Lung (tissue), 17 donors: ENCODE measurements at places on chromosomes 4 and X. TPM values are rescaled to one million over a fixed set of nuclear protein-coding genes. Genes with fewer than 3 reads are reported as not detected.

DNA sequence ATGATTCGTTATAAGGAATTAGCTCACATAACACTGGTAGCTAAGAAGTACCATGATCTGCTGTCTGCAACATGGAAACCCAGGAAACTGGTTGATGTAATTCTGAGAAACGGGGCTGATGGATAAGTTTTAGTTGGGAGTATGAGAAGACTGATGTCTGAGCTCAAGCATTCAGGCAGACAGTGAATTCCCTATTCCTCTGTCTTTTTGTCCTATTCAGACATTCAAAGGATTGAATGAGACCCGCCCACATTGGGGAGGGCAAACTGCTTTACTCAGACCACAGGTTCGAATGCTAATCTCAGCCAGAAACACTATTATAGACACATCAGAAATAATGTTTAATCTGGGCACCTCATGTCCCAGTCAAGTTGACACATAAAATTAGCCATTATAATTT, 515.5 kb downstream of the STPG2 start:
- H3K4me1 ChIP-seq = no peaks in the 10 kb centered on the region
- H3K4me3 ChIP-seq = no peak overlapping the region
- no peaks in the 10 kb centered on the region for H3K36me3 ChIP-seq
- no peak overlapping the region for H3K27ac ChIP-seq
- no peaks in the 10 kb centered on the region for H3K27me3 ChIP-seq

GRCh38 chr4:21765810-21766407, 182.7 kb downstream of the KCNIP4 start:
- no peaks in the 10 kb centered on the region for H3K36me3 ChIP-seq
- no peaks in the 10 kb centered on the region for H3K27me3 ChIP-seq
- peak; percentile 41 for DNase-seq
- no peaks in the 10 kb centered on the region for H3K4me1 ChIP-seq
- H3K27ac ChIP-seq = no peak overlapping the region
- H3K4me3 ChIP-seq = no peak overlapping the region

DNA sequence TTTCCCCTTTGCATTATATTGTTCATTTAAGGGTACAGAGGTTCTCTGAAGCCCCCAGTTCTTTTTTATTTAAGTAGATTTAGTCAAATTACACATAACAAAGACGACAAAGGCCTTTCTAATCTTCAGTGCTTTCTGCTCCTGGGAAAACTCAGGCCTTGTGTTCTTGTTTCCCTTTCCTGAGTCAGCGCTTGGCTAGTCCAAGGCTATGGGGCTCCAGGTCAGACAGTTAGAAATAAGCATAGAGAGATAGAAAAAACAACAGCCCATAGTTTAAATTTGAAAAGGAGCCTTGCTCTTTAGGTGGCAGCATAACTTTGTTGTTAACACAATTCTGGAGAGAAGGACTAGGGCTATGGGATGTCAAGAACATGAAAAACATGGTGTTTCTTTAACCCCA, 97.3 kb downstream of the PPP1R2C start:
- peak; percentile 76 for DNase-seq
- no peaks in the 10 kb centered on the region for H3K4me1 ChIP-seq
- H3K4me3 ChIP-seq = no peak overlapping the region
- no peak overlapping the region for H3K27ac ChIP-seq

DNA sequence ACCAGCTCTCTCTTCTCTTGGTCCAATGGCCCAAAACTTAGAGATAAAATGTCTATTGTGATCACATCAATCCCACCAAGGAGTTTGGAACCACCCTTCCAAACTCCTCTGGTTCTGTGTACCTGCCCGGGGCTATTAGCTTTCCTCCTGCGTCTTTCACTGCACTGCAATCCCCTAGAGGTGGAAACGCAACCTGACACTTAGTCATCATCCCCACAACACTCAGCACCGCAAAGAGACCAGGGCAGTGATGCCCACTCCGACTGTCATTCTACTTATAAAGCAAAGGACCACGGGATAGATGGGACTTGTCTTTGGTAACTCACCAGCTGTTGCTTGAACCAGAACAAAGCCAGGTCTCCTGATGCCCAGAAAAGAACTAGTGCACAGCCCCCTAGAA, 22.0 kb downstream of the AFAP1 start:
- peaks cover 4% of the 10 kb centered on the region for H3K36me3 ChIP-seq
- no peaks in the 10 kb centered on the region for H3K27me3 ChIP-seq
- no peak overlapping the region for H3K4me3 ChIP-seq
- no peak overlapping the region for H3K27ac ChIP-seq
- no peaks in the 10 kb centered on the region for H3K4me1 ChIP-seq

DNA sequence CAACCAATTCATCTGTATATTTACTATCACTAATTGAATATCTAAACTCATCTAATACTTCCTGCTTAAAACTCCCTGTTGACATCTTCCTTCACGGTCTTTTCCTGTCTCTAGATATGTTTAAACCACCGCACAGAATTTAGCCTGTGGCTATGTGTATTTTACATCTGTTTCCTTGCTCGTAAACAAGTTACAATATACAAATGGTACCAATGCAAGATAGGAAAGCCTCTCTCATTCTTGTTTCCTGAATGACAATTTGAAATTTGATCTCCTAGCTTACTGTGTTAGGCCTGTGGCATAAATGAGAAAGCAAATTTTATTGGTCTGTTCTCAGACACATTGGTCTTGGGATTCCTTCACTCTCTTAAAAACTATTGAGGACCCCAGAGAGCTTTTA, 89.7 kb upstream of the PCDH7 start:
- no peak for DNase-seq
- no peaks in the 10 kb centered on the region for H3K4me1 ChIP-seq
- H3K27me3 ChIP-seq = no peaks in the 10 kb centered on the region
- no peak overlapping the region for H3K4me3 ChIP-seq
- no peak overlapping the region for H3K27ac ChIP-seq

DNA sequence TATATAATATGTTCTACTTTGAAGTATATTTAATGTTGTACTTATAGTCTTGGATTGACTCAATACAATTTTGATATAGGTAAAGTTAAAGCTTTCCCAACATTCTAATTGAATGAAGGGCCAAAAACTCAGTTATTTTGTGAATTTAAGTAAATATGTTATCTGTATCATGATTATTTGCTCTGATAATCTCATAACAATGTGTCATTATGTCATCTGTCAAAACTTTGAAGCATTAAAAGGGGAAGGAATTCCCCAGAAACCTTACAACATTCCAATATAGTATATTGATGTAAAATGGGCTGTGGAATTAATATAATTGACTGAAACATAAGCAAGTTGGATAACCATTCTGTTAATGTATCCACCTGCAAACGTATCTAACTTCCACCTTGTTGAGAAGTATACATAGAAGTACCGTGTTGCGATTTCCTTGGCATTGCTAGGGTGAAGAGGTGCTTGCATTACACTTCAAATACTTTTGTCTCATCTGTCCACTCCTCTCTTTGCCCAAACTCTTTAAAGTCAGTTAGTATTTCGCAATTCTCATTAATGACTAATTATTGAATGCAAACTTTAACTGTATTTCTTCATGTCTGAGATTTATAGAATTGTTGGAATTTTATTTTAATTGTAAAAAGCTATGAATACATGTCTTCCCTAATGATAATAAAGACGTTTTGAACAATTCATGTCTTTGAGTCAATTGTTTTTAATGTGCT, 1982.1 kb upstream of the ADGRL3 start:
- H3K27me3 ChIP-seq = no peaks in the 10 kb centered on the region
- H3K36me3 ChIP-seq = no peaks in the 10 kb centered on the region
- DNase-seq = no peak
- H3K27ac ChIP-seq = no peak overlapping the region
- no peaks in the 10 kb centered on the region for H3K4me1 ChIP-seq

GRCh38 chrX:49206543-49206942, 6.5 kb upstream of the SYP start:
- no peak overlapping the region for H3K27ac ChIP-seq
- no peaks in the 10 kb centered on the region for H3K4me1 ChIP-seq
- H3K36me3 ChIP-seq = no peaks in the 10 kb centered on the region
- no peak for DNase-seq
- H3K4me3 ChIP-seq = no peak overlapping the region

DNA sequence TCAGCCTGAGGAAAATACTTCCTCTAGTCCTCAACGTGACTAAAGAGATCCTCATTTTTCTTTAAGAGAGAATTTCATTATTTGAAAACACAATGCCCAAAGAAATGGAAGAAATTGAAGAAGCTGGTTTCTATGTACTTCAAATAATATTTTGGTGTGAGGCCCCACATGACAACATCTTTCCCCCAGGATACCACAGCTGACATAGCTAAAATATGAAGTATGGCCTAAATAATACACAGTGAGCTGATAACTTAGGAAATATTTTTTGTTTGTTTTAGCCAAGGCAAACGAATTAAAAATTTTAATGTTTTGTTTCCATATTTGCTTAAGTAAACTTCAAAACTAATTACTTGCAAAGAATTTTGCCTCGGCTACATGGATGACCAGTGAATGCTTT, 149.2 kb downstream of the CBR4 start:
- H3K36me3 ChIP-seq = peaks cover 3% of the 10 kb centered on the region
- no peak overlapping the region for H3K4me3 ChIP-seq

GRCh38 chr4:138062929-138063328, 179.2 kb downstream of the SLC7A11 start:
- no peaks in the 10 kb centered on the region for H3K36me3 ChIP-seq
- no peaks in the 10 kb centered on the region for H3K4me1 ChIP-seq
- no peaks in the 10 kb centered on the region for H3K27me3 ChIP-seq
- DNase-seq = no peak

DNA sequence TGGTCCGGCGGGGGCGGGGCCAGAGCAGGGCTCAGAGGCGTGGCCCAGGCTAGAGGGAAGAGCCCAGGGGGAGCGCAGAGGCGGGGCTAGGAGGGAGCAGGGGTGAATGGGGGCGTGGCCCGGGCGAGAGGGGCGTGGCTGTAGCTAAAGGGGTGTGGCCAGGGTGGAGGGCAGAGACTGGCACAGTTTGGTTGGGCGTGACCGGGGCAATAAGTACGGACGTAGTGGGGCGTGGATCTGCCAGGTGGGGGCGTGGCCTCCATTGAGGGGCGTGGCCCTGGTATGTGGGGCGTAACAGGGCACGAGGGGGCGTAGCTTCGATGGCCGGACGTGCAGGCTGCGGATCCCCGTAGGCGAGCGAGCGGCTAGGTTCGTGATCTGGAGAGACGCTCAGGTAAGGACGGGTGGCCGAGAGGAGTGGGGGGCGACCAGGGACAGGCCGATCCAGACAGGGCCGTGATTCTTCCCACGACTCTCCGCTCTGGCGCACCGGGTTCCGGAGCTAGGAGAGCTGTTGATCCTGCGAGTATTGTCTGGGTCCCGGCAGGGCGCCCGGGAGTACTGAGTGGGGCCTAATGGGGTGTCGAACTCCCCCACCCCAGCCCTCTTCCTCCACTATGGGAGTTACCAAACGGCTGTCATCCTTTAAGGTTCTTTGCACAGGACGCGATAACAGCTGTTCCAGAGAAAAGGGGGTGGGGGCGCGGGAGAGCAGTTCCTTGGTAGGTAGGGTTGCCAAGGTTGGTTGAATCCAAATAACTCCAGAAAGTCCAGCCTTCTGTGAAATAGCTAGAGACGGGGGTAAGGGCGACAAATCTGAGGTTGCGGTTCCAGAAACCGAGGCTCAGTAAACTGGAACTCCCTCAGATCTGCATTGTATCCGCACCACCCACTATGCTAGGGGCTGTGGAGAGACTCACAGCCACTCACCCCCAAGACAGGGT, at the start of gene CA5B:
TSS of gene CA5B (plus strand) at position 312 of the 944 bp plus-strand sequence. CDS start 11,754 bp downstream, outside the sequence.
- peak; percentile 92 for DNase-seq
- H3K27ac ChIP-seq = peak within 1 kb of the TSS; percentile 66
- H3K4me1 ChIP-seq = peaks cover 3% of the 10 kb centered on the region
- peaks cover 46% of the 10 kb centered on the region for H3K27me3 ChIP-seq
- H3K4me3 ChIP-seq = peak within 1 kb of the TSS; percentile 57

DNA sequence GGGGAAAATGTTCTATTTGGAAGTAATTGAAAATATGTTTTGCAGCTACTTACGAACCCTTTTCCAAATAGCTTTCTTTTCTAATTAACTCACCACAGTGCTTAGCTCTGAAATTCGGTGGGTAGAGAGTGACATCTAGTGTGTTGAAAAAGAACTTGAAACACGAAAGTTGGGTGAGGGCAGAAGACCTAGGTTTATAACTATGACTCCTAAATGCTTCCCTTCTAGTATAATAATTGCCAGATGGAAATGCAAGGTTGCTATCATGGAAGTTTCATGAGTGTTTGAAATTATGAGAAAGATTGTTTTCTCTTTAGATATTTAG, 77.3 kb upstream of the NOCT start:
- no peaks in the 10 kb centered on the region for H3K36me3 ChIP-seq
- DNase-seq = peak; percentile 78
- H3K4me3 ChIP-seq = no peak overlapping the region
- no peaks in the 10 kb centered on the region for H3K27me3 ChIP-seq
- H3K4me1 ChIP-seq = no peaks in the 10 kb centered on the region

DNA sequence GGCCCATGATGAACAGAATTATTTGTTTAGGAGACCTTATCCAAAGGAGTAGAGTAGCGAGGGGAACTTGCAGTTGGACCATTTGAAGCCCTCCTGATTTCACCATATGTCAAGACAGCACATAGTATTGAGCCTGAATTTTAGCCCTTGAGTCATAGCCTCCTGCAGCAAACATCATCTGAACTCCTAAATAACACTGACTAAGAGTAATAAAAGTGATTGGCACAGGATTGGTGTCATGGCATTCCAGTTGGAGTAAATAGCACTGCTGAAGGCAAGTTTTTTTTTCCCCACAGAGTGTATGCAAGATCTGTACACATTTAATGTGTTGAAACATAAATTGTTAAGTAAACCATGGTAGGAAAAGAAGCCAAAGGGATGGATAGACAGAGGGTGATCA, 89.0 kb downstream of the COMMD8 start:
- no peaks in the 10 kb centered on the region for H3K36me3 ChIP-seq
- no peaks in the 10 kb centered on the region for H3K27me3 ChIP-seq
- no peak overlapping the region for H3K27ac ChIP-seq
- H3K4me3 ChIP-seq = no peak overlapping the region
- H3K4me1 ChIP-seq = no peaks in the 10 kb centered on the region
- no peak for DNase-seq

GRCh38 chrX:153723351-153724251, 586 bp downstream of the BCAP31 start:
- DNase-seq = peak; percentile 33
- no peaks in the 10 kb centered on the region for H3K27me3 ChIP-seq
- peaks cover 15% of the 10 kb centered on the region for H3K4me1 ChIP-seq
- peak overlapping the region; percentile 89 for H3K27ac ChIP-seq
- H3K36me3 ChIP-seq = no peaks in the 10 kb centered on the region

- H3K4me1 ChIP-seq = peaks cover 5% of the 10 kb centered on the region
- peak; percentile 40 for DNase-seq
- no peaks in the 10 kb centered on the region for H3K36me3 ChIP-seq
- peak overlapping the region; percentile 85 for H3K27ac ChIP-seq
Measured at GRCh38 chr4:74793757-74794381, 454 bp downstream of the BTC start.

The BEX5 gene
- 1.9 TPM for total RNA-seq

The DUSP21 gene
- total RNA-seq = not detected

The SAGE1 gene
- total RNA-seq = not detected

The CXCL9 gene
- total RNA-seq = 1.7 TPM

The PLCXD1 gene
- total RNA-seq = 34.2 TPM

The RHOXF2B gene
- not detected for total RNA-seq

The YY2 gene
- 2.0 TPM for total RNA-seq

The MTCP1 gene
- 10.7 TPM for total RNA-seq

The PDZD4 gene
- total RNA-seq = 8.1 TPM

The GIMD1 gene
- total RNA-seq = not detected
